ENCODE measurements at places on chromosomes 16 and 17. TPM values are rescaled to one million over a fixed set of nuclear protein-coding genes. Genes with fewer than 3 reads are reported as not detected.

G6PC1 gene
- total RNA-seq: not detected

SDR42E2 gene
- not detected for total RNA-seq

HLF gene
- 26.5 TPM for total RNA-seq

PLD6 gene
- 9.5 TPM for total RNA-seq

KRTAP17-1 gene
- not detected for total RNA-seq

CMTM1 gene
- 1.5 TPM for total RNA-seq

MMP2 gene
- total RNA-seq: 175 TPM

IKZF3 gene
- 1.7 TPM for total RNA-seq

DRC7 gene
- total RNA-seq: 5.5 TPM

OR4D1 gene
- not detected for total RNA-seq

TBC1D3H gene
- total RNA-seq: not detected
